ENCODE measurements at places on chromosomes 4 and X.

DNA sequence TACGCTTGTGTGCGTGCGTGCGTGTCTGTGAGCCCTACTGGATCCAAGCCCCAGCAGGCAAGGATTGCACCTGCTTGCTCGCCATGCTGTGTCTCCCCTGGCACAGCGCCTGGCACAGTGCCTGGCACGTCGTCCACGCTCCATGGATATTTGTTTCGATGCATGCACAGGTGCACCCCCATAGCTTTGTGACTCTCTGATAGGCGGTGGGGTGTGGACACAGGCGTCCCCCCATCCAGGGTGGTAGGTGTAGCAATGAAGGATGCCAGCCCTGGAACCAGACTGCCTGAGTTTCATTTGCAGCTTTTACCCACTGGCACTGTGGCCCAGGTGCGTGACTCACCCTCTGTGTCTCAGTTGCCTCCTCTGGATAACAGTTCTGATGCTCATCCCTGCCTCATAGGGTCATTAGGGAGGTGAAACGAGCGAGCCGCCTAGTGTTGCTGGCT lies 20.2 kb downstream of the PIGG start:
- no peak for DNase-seq

DNA sequence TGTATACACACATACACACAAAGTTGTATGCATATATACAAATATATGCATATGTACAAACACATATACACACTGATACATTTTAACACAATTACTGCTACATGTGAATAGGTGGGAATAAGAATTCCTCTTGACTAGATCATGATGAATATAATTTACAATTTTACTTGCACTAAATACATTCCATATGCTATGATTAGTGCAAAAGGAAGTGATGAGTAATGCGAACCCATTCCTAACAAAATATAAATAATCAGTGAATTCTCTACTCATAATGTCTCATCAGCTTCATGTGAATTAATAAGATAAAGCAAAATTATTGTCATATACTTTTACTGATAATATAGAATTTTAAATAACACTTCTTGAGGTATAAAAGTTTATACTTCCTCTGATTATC lies 1077.3 kb upstream of the PCDH10 start:
- DNase-seq, result no peak

- DNase-seq, result peak; percentile 63
Observed at GRCh38 chr4:172985552-172985951, 183.1 kb upstream of the GALNT7 start.

- no peak for DNase-seq
Observed at GRCh38 chr4:166034965-166035364, 161.9 kb downstream of the TLL1 start.

DNA sequence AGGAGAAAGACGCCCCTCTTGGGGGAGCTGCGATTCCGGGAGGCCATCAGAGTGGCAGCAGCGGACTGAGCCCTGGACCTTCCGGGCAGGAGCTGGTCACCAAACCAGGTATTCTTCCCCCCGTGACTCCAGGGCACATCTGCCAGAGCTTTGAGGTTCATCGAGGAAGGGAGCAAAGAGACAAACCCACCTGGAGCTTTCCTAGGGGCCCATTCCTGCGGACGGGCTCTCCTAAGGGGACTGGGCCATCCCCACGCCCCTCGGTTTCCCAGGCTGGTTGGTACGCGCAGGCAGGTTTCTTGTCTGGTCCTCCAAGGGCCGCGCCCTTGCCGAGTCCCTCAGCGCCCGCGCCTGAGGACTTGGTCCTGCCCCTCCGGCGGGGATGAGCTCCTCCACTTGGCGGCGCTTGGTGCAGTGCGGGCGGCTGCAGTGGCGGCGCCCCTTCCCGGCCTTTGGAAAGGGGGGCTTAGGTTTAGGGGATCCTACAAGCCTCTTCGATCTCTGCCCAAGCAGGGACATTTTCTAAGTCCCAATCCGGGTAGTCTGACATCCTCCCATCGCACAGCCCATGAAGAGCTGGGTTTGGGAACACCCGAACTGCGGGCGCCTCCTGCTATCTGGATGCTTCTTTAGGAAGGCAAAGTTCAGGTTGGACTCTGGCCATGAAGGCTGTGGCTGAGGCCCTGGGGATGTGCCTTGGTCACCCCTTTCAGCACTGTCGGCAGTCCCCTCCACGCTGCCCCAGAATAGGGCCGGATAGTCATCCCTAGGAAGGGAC lies 538 bp downstream of the STBD1 start:
- DNase-seq, result peak; percentile 72

GRCh38 chrX:71181558-71181909 lies 36.9 kb downstream of the NLGN3 start:
- peak; percentile 82 for DNase-seq

GRCh38 chr4:95250544-95251137 lies 298.1 kb downstream of the UNC5C start:
- DNase-seq, result no peak

- DNase-seq, result no peak
Observed at GRCh38 chr4:152981278-152981677, 45.2 kb downstream of the FHDC1 start.
